WTC11 (cell line): ENCODE measurements at places on chromosomes 11 and 22.

DNA sequence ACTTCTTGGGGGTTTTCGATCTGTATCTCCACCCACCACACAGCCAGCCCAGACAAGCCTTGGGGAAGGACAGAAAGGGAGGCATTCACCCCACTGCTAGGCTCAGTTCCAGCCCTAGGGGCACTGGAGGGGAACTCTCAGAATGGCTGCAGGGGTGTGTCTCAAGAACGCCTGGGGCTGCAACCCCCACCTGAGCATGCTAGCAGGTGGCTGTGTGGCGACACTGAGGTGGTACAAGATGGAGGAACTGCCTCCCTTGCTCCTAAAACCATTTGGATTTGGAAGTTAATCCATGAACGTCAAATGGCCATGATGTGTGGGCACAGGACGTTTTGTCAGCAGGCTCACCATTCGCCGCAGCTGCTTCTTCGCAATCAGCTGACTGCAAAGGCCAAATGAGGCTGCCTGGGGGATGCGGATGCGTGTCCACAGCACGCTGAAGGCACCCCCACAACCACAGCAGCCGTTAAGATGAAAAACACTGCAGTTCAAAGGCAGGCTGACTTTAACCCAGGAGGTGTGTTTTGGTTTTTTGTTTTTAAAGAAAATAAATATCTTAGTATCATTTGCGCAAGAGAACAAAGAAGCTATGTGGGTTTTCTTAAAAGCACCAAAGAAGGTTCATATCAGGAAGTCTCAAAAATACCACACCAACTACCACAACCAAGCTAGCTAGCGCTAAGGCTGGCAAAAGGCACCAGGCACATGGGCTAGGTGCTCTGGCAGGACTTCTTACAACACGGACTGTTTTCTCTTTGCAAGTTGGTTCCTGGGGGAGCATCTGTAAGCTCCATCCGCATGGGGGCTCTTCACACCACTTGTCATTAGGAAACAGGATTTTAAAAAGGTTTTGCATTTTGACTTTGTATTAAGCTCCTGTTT, 22.2 kb upstream of the NAP1L4 start:
- no peak for DNase-seq

DNA sequence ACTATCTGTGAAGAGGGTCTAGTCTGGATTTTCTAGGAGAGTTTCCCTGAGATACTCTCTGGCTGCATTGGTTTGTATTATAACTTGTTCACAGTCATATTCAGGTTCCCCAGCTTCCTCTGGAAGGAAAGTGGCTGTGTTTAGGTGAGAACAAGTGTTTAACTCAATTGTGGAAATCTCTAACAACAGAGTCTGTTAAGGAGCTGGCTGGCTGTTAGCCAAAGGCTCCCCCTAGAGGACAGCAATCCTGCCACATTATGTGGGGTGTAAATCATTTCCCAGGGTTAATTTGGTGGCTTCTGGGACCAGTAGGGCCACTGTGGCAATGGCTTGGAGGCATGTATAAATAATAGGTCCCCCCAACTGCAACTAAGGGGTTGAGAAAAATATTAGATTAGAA, 18.4 kb downstream of the MS4A6E start:
- peak; percentile 58 for DNase-seq

- DNase-seq, result no peak
Observed at GRCh38 chr11:33060271-33060670, 20.9 kb downstream of the TCP11L1 start.

GRCh38 chr11:125941619-125942611, 3.9 kb upstream of the VSIG10L2 start:
- DNase-seq, result peak; percentile 91

GRCh38 chr22:17903564-17904295, 120.6 kb downstream of the MICAL3 start:
- peak; percentile 31 for DNase-seq

DNA sequence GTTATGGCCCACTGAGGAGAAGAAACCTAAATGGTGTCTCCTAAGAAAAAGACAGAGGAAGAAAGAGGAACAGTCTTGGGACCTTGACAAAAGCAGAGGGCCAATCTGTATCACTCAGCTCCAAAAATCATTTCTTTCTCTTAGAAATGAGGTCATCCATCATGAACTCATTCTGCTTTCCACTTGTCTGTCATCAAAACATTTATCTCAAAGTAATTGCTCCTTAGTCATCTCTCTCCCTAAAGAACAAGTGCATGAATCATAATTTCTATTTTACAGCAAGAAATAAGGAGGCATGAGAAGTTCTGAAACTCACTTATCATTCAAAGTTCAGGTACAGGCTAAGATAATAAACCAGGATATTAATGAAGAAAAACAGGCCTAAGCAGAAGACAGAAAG, 375.6 kb downstream of the KCNA4 start:
- no peak for DNase-seq

GRCh38 chr11:131908316-131908715, 537.9 kb downstream of the NTM start:
- no peak for DNase-seq

GRCh38 chr11:87031433-87032170, 6.1 kb upstream of the TMEM135 start:
- no peak for DNase-seq

DNA sequence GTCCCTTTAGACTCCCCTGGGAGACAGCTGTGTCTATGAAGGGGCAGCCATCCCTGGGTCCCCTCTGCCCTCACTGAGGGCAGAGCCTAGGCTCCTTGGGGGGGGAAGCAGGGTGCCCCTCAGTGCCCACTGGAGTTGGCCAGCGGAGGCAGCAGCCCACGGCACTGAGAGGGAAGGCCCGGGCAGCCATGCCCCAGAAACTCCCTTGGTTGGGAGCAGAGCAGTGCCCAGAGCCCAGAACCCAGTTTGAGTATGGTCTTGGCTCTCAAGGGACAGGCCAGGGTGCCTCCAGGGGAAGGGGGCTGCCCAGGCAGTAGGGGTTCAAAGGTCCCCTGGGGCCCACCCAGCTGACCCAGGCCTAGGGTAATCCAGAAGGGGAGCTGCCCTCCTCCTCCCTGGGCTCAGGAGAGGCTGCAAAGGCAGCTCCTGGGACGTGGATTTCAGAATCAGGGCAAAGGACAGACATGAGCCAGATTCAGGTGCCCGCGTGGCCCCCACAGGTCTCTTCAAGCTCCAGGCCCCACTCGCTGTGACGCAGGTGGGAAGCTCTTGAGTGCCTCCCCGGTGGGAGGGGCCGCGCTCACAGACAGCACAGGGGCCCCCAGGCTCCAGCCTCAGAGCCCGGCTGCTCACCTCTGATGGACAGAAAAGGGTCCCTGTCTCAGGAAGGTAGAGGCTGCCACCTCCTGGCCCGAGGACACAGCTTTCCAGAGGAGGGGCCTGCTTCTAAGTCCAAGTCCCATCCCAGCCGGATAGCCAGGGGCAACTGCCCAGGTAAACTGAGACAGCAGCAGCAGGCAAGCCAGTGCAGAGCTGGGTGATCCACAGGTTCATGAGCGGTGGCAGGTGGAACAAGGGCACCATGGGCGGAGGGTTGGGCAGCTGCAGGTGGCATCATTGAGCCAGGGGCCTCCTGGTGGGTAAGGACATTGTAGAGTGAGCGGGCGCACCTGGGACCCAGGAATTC, 2.6 kb downstream of the C11orf21 start:
- peak; percentile 72 for DNase-seq

DNA sequence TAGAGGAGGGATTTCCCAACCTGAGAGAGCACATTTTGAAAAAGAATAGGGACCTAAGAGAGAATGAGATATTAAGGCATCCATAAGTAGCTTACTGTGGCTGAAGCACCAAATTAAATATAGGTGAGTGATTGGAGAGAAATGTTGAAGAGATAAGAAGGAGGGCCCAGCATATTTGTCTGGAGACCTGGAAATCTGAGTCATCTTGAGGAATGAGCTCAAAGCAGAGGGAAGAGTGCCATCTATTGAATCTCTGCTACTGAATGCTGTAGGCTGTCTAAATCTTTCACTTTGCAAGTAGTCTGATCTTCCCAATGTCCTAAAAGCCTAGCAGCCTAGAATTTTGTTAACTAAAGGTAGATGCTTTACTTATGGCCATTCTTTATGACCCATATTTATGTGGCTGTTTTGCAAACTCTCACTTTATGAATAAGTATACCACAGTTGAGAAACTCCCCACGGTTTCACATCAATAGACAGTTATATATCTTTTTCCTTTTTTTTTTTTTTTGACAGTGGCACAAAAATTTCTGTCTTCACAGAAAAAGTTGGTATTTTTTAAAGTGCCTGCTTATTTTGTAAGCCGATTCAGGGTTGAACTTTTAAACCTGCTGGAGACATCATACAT, 2093.5 kb downstream of the LRRC4C start:
- DNase-seq, result no peak

DNA sequence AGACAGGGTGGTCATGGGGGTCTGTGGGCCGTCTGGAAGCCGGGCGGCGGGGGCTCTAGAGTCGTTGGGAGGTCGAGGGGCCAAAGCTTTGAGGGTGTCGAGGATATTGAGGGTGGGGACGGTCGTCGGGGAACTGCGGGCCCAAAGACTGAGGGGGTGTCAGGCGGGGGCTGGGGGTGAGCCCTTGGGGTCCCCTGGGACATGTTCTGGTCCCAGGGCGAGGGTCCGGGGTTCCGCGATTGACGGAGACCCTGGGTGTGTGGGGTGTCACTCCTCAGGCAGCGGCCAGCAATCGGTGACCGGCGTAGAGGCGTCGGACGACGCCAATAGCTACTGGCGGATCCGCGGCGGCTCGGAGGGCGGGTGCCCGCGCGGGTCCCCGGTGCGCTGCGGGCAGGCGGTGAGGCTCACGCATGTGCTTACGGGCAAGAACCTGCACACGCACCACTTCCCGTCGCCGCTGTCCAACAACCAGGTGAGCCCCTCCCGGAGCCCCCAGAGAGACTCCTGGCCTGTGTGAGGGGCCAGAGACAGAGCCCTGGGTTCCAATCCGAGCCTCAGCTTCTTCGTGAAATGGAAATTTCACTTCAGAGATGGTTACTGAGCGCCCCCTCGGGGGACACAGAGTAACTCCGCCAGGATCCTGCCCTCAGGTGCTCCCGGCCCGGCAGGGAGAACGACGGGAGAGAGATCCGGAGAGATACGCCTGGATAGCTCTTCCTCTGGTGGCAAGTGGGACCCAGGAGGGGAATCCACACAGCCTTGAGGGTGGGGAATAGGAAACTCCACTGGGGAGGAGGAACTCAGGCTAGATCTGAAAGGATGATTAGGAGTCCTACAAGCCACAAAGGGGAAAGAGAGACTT, 714 bp downstream of the SDF2L1 start:
- DNase-seq, result peak; percentile 81

DNA sequence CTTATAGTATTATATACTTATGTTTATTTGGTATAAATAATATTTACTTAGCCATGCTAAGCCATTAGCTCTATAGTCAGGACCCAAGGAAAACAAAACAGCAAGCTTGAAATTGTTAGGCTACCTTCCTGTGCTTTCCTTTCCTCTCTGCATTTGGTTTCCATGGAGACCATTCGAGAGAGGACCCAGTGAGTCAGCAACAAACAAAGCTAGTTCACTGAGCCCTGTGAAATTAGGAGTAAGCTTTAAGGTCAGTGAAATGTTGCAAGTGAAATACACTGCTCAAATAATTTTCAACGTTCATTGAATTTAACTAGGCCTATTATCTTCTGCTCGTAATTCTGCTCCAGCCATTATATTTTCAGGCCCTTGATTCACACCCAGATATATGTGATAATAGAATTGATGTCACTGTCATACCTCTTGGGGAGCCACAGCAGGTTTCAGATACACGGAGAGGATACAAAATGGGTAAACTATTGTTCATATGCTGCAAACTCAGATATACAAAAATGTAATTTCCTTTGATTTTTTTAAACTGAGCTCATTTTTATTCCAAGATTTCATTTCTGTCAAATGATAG, 9.1 kb upstream of the OR10D3 start:
- no peak for DNase-seq

- no peak for DNase-seq
Observed at GRCh38 chr11:14676068-14676467, 32.5 kb downstream of the PDE3B start.

DNA sequence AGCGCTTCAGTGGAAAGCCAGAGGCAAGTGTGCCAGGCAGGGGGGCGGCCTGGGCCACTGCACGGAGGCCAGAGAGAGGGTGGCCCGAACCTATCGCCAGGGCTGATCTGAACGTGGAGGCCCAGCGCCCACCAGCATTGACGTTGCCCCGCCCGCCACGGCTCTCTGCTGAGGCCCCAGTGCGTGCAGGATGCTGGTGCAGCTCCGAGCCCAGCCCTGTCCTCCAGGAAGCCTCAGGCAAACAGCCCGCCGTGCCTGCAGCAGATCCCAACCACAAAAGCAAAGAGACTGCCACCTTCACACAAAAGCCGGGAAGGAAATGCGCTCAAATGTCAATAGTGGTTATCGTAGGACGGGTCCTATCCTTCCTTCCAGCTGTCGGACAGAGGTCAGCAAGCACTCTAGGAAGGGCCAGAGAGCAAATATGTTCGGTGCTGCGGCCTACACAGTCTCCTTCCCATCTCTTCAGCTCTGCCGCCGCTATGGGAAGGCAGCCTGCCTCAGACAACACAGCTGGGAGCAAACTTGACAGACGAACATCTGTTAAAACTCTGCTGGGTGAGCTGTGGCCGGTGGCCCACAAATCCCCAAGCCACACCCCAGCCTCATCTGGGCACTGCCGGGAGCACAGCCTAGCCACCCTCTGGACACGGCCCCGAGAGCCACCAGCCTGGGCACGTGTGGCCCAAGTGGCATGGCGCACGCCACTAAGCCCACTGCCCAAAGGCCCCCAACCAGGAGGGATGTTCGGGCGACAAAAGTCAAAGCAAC, 146.2 kb downstream of the CRYBB2 start:
- no peak for DNase-seq

GRCh38 chr11:108647701-108648527, 17.0 kb upstream of the DDX10 start:
- peak; percentile 74 for DNase-seq

DNA sequence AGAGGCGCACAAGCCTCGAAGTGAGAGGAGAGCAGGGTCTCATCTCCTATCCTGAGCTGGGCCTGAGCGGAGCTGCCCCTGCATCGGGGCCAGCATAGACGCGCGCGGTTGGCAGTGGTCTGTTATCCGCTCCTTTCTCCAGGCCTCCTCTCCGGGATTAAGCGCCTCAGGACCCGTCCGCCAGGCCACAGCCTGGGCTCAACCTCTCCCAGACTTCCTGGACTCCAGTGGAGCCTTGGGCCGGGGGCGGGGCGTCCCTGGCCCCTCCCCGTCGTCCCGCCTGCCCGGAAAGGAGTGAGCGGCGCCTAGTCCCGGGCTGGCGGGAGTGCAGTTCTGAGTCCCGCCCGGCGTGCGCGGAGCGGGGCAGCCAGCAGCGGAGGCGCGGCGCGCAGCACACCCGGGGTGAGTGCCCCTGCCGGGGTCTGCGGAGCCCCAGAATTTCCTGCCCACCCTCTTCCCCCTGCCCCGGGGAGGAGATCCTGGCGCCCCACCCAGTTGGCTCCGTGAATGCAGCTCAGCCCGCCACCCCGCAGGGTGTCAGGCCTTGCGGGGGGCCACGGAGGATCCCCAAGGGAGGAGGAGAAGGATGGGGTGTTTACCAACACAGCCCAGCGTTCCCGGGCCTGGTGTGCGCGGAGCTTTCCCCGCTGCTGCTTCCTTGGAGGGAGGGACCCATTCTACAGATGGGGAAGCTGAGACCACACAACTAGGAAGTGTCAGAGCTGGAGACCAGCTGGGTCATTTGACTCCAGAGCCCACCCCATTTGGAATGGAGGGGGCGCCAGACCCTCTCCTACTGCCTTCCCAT, at the start of gene TCIRG1:
Gene TCIRG1, plus strand, starts transcription at position 308 of the 808 bp plus-strand sequence. CDS start 2,247 bp downstream, outside the sequence.
- peak; percentile 73 for DNase-seq
